Activated CD8-positive, alpha-beta memory T cell treated with anti-CD3 and anti-CD28 coated beads, Interleukin-2, amount 10 ng/mL, durations not matched to agents 7 days and 5 days (primary cell): ENCODE measurements at places on chromosomes 16 and 17.

GRCh38 chr17:18993905-18994526, 10.5 kb downstream of the FAM83G start:
- DNase-seq = no peak

- no peak for DNase-seq
Measured at GRCh38 chr16:12321311-12321842, 344.8 kb downstream of the SNX29 start.

- DNase-seq = peak; percentile 53
Measured at GRCh38 chr16:87161822-87162676, 155.1 kb downstream of the C16orf95 start.

DNA sequence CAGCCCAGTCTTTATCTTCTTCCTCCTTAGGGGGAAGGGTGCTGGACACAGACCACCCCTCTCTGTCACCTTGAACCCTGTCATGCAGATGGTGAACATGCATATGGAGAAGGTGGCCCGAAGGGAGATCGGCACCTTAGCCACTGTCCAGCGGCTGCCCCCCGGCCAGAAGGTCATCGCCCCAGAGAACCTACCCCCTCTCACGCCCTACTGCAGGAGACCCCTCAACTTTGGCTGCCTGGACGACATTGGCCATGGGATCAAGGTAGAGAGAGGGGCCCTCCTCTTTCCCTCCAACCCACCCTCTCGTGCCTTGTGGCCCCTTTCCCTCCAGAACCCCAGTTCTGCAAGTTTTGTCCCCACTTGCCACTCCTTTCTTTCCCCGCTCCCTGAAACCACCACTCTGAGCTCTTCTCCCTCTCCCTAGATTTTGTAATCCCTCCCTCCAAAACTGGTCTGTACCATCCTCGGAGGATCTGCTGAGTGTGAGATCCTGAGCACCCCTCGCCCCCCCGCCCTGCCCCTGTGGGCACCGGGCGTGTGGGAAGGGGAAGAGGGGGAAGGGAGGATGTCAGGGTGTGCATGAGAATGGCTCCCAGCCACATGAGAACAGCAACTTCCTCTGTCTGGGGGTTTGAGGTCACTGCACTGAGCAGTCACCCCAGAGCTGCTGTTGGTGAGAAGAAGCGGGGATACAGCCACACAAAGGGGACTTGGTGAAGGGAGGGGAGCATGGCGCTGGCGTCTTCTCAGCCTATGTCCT, 7.3 kb downstream of the ABI3 start:
- DNase-seq = peak; percentile 93

GRCh38 chr16:85448557-85449190, 164.4 kb upstream of the GSE1 start:
- DNase-seq = peak; percentile 48

DNA sequence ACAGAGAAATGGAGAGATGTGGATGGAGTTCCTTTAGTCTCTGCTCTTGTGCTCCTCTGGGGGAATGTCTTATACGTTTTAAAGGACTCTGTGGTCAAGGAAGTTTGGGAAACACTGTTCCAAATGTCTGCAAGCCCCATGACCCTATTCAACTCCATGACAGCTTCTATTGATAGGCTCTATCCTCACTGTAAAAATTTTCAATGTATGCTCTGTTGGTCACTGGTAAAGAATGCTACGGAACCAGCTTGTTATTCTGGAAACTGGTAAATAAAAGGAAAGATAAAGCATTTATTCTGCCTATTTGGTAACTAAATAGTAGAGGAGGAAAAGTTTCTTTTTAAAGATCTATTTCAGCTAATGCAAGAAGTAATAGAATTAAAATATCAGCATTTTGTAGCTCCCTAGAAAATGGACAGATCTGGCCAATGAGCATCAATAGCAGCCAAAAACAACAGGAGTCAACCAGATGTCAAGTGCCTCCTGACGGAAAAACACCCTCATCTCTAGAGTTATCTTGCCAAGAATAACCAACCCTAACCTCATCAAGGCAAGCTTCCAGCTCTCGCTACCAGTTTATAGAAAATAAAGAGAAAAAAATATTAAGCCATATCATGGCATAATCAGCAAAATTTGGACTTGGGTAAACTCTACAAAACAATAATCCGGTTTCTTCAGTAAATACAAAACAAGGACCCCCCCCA, 16.1 kb downstream of the GDE1 start:
- no peak for DNase-seq

- DNase-seq = no peak
Measured at GRCh38 chr17:15298176-15298575, 33.0 kb upstream of the PMP22 start.

DNA sequence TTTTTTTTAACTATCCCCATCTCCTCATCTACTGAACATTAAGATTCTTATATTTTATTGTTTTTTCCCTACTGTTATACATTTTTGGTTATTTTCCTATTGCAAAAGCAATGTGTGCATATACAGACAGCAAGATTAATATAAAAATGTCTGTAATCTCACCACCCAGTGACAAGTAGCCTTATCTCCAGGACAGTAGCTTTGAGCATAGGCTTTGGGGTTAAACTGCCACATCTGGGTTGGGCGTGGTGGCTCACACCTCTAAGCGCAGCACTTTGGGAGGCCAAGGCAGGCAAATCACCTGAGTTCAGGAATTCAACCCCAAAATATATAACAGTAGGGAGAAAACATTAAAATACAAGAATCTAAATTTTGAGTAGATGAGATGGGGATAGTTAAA, 27.4 kb upstream of the SSTR2 start:
- no peak for DNase-seq

DNA sequence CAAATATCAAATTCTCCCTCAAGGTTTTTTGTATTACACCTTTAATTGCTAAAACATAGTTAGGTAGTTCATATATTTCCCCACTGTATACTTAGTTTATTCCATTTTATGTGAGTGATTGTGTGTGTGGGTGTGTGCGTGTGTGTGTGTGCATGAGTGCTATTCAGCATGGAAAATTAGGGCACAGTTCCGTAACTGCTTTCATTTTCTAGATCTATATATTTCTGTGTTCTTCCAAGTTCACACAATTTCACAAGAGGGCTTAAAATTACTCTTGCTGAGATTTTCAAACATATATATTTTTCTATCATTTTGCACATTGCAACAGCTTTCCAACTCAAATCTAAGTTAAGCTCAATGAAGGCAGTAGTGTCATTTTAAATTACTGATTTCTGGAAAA, 782.9 kb upstream of the SOX9 start:
- DNase-seq = no peak

- no peak for DNase-seq
Measured at GRCh38 chr16:29993903-29994599, 1.4 kb downstream of the HIRIP3 start.

DNA sequence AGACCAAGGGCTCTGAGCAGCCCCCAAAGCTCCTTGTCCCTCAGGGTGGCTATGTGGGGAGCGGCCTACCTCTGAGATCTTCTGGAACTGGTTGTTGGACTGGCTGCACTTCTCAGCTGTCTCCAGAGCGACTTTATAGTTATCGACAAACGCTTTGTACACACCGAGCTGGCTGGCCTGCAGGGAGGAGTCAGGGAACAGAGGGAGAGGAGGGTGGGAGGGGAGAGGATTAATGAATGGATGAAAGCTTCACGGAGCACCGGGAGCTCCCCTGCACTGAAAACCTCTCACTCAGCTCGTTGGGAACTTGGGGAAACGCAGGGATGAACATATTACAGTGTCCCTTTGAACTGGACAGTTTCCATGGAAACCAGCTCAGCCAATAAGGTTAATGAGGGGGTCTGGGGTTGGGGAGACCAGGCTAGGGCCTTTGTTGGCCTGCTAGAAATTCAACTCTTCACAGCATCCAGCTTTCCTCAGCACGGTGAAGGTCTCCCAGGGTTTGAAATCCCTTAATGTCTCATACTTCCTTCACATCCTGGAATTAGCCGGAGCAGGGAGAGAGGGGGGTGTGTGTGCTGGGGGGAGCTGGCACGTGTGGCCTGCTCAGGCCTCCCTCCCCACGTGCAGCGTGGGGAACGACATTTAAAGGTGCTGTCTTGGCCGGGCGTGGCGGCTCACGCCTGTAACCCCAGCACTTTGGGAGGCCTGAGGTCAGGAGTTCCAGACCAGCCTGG, 86.7 kb downstream of the TIMM22 start:
- DNase-seq = no peak

- DNase-seq = no peak
Measured at GRCh38 chr16:58850019-58850677, 116.0 kb upstream of the GOT2 start.

DNA sequence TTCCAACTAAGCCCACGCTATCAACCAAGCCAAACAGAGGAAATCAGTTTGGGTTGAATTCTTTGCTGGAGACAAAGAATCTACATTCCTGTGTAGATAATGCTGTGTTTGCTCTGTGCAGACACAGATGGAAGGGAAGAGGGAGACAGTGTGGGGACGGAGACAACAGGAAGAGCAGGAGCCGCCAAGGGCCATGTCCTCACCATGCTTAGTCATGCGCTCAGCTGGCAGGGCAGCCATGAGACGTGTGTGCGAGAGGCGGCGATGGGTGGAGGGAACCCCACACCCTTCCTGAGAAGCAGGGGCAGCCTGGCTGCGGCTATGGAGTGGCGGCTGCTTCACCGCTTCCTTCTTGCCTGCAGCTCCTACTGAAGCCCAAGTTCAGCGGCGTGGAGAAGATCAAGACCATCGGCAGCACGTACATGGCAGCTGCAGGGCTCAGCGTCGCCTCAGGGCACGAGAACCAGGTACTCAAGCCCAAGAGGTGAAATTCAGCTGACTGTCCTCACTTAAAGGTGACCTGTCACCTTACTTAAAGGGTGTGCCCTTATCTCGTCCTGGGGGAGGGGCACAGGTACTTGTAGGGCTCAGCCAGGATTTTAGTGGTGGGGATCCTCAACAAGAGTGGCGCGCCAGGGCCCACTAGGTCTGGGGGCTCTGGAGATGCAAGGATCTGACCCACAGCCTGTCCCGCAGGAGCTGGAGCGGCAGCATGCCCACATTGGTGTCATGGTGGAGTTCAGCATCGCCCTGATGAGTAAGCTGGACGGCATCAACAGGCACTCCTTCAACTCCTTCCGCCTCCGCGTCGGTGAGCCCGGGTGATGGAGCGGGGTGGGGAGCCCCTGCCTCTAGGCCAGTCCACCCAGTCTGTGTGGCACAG, 47.5 kb downstream of the ADCY7 start:
- DNase-seq = peak; percentile 64

DNA sequence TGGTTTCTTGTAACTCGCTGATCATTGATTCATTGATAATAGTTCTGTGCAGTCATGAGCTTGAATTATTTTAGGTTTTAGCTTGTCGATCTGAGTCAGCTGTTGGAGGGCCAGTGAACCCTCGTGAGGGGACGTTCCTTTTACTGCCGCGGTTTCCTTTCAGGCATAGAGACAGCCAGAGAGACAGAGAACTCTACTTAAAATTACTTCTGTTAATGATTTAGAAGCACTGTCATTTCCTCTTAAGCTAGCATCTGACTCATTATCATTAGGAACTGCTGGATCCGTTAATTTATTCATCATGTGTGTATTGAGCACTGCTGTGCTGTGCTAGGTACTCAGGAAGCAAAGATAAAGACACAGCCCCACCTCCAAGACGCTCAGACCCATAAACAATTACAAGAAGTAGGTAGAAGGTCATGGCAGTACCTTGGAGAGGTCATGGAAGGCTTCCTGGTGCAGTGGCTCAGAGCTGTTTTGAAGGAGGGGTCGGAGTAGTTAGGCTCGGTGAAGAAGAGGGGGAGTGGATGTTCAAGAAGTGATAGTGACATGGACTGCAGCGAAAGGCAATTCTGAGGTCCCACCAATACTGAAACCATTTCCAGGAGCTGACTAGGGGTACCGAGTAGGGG, 3.3 kb downstream of the PGS1 start:
- DNase-seq = peak; percentile 74

DNA sequence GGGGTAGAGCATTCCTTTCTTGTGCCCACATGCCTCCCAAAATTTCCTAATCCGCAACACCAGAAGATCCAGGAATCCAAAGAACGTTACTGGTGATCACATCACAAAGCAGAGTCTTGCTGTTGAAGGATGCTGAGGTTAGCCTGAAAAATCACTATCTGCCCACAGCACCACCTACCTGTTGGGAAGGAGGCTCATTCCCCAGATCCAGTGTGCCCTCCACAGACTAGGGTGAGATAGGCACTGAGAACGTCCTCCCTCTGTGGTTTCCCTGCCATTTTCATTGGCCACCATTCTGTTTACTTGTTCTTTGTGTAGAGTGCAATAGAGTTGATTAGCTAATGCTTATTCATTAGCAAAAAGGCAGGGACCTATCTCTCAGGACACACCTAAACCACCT, 30.3 kb downstream of the RCVRN start:
- no peak for DNase-seq

- DNase-seq = no peak
Measured at GRCh38 chr16:82880346-82880745, 253.6 kb downstream of the CDH13 start.

- DNase-seq = no peak
Measured at GRCh38 chr17:29949696-29950095, 8.3 kb downstream of the EFCAB5 start.

GRCh38 chr16:50490828-50491227, 57.4 kb upstream of the NKD1 start:
- DNase-seq = no peak

- DNase-seq = no peak
Measured at GRCh38 chr17:13268791-13269595, 251.2 kb upstream of the ELAC2 start.

DNA sequence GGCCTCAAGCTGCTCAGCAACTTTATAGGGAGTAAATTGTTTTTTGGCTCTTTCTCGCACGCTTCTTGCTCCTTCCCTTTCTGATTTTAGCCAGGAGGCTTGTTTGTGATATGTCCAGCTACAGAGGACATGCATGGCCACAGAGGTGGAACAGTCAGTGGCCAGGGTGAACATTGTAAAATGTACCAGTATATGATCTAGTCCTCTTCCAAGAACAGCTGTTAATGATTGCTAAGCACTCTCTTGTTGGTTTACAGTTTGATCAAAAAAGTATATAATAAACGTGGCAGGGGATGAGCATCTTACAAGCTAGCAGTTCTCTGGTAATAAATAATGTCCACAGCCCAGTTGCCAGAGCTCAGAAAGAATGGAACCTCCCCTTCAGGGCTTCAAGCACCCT, 461.7 kb upstream of the DYNLRB2 start:
- no peak for DNase-seq

DNA sequence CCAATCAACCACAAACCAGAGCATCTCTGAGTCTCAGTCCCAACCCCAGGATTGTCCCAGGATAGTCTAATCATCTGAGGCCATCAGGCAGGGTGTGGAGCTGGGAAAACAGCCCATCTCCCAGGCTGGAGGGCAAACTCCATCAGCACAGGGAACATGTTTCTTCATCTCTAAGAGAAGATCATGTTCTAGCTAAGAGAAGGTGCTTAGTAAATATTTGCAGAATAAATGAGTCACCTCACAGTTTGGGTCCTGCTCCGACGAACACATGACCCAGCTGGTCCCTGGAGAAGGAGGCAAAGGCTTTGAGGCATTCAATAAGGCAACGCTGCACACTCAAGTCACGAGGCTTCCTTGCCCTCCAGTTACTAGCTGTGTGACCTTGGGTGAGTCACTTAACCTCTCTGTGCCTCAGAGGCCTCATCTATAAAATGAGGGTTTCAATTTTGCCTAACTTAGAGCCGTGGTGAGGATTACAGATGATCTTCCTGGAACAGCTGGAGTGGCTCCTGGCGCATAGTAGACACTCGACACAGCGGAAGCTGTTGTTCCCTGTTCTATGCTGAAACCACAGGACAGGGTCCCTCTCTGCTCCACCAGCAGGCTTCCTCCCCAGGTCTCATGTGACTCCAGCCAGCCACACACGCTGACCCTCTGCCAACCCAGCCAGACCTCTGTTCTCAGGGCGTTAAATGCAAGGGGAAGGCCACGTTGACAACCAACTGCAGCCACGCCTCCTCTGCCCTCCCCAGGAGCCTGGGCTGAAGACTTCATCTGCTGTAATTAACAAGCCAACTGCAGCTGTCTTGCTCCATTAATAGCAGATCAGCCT, 10.3 kb upstream of the RPL38 start:
- DNase-seq = no peak

GRCh38 chr17:17749921-17750320, 68.7 kb downstream of the RAI1 start:
- DNase-seq = peak; percentile 88
